ENCODE measurements at places on chromosomes 7 and 10. TPM values are rescaled to one million over a fixed set of nuclear protein-coding genes. Genes with fewer than 3 reads are reported as not detected.

Gene GRB10
- 100 TPM for total RNA-seq

Gene KDM7A
- total RNA-seq = 19.5 TPM

Gene UCMA
- total RNA-seq = not detected

Gene DLD
- total RNA-seq = 46.0 TPM

Gene ZNF853
- total RNA-seq = 5.0 TPM

Gene OR6B1
- not detected for total RNA-seq

Gene TMEM184A
- 3.1 TPM for total RNA-seq

All from omental fat pad (tissue), 4 donors.